CD4-positive, alpha-beta T cell treated with Interferon gamma for 1 hour (primary cell): ENCODE measurements at places on chromosomes 11 and 22.

DNA sequence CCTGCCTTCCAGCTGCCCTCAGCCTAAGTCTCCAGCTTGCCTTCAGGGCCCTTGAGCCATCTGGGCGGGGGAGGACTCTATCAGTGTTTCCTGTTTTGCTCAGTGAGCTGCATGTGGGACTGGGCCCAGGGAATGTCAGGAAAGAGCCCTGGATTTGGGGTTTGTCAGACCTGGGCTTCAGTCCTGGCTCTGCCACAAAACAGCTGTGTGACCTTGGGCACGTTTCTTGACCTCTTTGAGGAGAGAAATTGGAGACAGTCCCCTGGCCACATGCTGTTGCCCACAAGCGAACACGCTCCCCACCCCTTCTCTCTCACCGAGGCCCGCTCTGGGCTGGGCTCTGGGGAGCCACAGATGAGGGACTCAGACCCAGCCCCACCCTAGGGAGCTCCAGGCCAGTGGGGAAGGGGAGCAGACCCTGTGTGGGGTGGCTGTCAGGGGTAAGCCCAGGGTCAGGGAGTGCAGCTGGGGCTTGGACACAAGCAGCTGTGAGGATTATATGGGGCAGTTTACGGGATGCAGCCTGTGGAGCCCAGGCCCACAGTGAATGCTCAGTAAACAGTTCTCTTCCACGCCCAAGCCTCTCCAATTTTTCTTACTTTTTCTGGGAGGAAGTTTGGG is 12.3 kb downstream of the MYO7A start:
- DNase-seq = no peak

- DNase-seq = no peak
These were observed at the start of gene DEUP1 for GRCh38 chr11:93330446-93330984. Gene DEUP1, plus strand, starts transcription at chr11:93330742. Its CDS starts 1,518 bp downstream, at chr11:93332260.

GRCh38 chr11:71164186-71164585 is 88.2 kb downstream of the SHANK2 start:
- no peak for DNase-seq

GRCh38 chr11:73645972-73646631 is at the start of gene PLEKHB1:
Gene PLEKHB1, plus strand, starts transcription at chr11:73646581. Its CDS starts 28 bp downstream, at chr11:73646609.
- no peak for DNase-seq

DNA sequence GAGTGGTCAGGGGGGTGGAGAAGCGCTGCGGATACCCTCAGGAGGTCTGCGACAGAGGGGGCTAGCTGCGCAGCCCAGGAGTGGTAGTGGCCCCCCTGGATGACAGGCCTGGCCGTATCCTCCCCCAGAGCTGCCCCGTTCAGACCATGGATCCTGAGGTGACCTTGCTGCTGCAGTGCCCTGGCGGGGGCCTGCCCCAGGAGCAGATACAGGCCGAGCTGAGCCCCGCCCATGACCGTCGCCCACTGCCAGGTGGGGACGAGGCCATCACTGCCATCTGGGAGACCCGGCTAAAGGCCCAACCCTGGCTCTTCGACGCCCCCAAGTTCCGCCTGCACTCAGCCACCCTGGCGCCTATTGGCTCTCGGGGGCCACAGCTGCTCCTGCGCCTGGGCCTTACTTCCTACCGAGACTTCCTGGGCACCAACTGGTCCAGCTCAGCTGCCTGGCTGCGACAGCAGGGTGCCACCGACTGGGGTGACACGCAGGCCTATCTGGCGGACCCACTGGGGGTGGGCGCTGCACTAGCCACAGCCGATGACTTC is 505 bp downstream of the NUDT22 start:
- peak; percentile 65 for DNase-seq

DNA sequence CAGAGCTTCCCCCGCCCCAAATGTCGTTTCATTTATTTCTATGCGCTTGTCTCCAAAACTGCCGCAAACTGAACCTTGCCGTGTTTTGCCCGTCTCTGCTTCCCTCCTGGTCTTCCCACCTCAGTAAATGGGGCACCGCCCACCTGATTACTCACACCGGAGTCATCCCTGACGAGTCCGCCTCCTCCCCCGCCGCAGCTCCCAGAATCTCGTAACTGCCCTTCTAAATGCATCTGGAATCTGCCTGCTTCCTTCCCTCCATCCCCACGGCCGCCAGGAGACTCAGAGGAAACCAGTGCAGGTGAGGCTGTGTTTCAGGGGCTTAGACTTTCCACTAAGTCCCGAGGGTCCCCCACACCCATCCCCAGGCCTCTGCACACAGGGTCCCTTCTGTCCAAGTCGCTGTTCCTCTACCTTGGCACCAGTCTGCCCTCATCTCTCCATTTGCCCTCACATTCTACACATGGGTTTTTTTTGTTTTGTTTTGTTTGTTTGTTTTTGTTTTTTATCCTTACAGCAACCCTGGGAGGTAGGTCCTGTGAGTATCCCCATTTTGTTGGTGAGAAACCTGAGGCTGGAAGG is 62.6 kb upstream of the PHF21B start:
- DNase-seq = no peak

DNA sequence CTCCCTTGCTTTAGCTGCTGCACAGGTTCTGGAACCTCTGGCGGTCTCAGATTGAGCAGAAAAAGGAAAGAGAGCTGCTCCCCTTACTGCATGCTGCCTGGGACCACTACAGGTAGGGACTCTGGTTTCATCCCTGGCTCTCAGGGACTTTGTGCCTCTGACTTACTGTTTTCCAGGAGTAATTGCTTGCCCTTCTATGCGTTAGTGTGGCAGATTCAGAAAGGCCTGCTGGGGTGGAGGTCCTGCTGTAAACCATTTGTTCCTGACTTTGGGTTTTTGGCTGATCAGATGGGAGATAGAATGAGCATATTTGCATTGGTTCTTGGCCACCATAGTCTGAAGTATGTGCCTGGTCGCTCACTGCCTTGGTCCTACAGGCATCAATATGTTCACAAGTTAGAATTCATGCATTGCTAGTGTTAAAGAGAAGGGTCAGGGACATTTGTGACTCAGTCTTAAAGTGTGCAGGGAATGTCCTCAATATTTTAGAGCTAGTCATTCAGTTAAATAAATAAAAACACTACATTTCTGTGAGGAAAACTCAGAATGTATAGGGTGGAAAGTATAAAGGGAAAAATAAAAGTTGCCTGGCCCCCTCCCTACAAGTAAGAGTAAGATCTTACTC is 78.0 kb downstream of the PISD start:
- DNase-seq = no peak

DNA sequence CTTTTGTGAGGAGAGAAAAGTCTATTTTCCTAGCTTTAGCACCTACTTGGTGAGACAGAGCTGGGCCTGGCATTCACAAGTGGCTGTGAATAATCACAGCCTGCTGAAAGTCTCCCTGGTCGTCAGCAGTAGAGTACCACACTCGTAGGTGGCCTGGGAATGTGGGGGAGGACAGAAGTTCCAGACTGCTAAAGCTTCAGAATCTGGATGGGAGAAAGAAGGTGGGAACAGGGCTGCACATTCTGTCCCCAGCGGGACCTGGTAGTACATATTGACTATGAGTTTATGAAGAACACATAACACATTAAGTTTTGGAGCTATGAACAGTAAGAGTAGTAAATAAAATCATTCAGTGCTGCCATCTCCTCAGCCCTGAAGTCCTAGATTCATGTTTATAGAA is 19.0 kb upstream of the LIMK2 start:
- DNase-seq = no peak

GRCh38 chr11:103928802-103929161 is 107.7 kb upstream of the DDI1 start:
- DNase-seq = no peak

DNA sequence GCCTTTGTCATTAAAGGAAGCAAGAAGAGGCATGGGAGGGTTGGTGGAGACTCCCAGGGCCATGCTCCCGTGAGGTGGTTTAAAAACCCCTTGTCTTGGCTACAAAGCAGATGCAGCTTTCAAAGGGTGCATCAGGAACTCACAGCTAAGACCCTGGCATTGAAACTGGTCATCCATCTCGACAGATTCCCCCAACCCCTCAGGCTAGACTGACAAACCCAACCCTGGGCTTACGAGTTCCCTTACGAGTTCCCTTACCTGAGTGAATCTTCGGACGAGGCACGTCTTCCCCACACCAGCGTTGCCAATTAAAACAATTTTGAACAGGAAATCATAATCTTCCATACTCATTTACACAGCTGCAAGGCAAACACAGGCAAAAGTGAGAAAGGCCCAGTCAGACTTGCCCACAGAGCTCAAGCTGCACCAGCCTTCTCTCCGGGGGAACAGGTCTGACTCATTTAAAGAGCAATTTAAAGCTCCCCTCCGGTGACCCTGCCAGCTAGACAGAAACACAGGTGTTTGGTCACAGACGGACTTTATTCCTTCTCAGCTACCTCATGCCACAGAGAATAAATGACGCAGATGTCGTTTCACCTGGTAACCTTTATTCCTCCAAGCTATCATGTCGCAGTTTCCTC is 74.6 kb downstream of the RAB30 start:
- no peak for DNase-seq

GRCh38 chr11:3169255-3170043 is 4.3 kb upstream of the OSBPL5 start:
- DNase-seq = no peak

- DNase-seq = peak; percentile 53
These were observed 7.1 kb downstream of the SNU13 start for GRCh38 chr22:41681616-41682015.

DNA sequence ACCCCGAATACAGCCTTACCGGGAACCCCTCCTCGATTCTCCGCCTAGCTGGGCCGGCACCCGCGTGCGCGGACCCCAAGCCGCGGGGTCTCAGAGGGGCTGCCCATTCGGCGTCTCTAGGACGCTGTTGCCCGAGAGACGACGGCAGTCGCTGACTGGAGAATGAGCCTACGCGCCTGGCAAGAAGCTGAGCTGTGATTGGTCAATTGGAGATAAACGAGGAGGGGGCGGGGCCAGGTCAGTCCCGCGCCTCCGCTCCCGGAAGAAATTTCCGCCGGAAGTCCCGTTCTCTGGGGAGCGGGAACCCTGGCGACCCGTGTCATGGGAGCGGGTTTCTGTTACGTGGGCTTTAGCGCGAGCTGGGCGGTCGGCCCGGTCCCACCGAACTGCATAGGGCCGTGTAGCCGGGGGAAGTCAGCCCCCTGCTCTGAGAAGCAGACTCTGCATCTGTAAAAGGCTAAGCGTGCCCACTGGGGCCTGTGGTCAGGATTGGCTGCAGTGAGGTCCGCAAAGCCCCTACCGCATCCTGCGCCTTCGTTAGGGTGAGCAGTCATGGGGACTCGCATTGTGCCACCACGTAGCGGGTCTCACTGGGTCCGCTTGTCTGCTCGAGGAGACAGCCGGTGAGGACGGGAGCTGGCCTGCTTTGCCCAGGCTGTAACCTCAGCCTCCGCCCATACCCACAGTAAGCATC is at the start of gene EFCAB6:
TSS of gene EFCAB6 (minus strand) at position 157 of the 694 bp plus-strand sequence. CDS start 29,987 bp downstream, outside the sequence.
- DNase-seq = peak; percentile 86

GRCh38 chr22:50267591-50268390 is 2.4 kb downstream of the MAPK11 start:
- peak; percentile 57 for DNase-seq

- DNase-seq = no peak
These were observed 8.4 kb downstream of the BLID start for GRCh38 chr11:122107566-122107965.

- DNase-seq = peak; percentile 58
These were observed 10.9 kb downstream of the PIM3 start for GRCh38 chr22:49971232-49972162.

- no peak for DNase-seq
These were observed 10.9 kb upstream of the MPEG1 start for GRCh38 chr11:59223611-59224010.

GRCh38 chr22:34534101-34534500 is 531.9 kb upstream of the ISX start:
- no peak for DNase-seq

DNA sequence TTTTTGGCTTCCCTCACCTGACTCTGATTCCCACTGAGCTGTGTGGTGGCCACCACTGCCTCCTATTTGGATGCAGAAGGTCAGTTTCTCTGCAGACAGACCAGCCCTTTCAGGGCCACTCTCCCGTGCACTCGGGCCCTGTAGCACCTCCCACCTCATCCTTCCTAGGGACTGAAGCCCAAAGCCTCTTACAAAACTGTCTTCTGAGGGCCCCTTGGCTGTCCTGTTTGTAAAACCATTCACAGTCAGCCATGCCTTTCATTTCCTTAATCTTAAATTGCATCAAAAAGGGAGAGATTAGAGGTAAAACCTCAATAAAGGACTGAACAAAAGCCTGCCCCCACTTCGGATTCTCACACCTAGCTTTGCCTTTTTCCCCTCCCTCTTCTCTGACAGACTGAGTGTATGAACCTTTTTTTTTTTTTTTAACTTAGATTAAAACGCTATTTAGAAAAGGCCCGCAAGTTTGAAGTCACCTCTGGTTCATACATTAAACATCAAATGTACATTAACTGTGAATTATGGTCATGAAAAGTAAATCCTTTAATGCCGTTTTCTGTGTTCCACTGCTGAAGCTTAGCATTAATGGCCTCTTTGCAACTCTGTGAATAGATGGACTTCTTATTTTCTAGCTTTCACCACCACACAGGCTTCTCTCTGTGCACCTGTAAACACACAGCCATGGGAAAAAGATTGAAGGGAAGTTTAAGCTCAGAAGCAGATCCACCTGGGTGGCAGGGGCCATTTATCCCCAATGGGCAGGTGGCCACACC is 247.2 kb upstream of the CADM1 start:
- no peak for DNase-seq

GRCh38 chr22:49751966-49752597 is 75.6 kb downstream of the BRD1 start:
- DNase-seq = no peak

GRCh38 chr22:36065775-36066544 is 37.3 kb upstream of the RBFOX2 start:
- DNase-seq = peak; percentile 49

- no peak for DNase-seq
These were observed 37.8 kb upstream of the SC5D start for GRCh38 chr11:121254756-121255155.

DNA sequence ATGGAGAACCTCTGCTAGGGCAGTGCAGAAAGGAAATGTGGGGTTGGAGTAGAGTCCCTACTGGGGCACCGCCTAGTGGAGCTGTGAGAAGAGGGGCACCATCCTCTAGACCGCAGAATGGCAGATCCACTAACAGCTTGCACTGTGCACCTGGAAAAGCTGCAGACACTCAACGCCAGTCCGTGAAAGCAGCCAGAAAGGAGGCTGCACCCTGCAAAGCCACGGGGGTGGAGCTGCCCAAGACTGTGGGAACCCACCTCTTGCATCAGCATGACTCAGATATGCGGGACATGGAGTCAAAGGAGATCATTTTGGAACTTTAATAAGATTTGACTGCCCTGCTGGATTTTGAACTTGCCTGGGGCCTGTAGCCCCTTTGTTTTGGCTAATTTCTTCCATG is 8.7 kb downstream of the TSKU start:
- no peak for DNase-seq

DNA sequence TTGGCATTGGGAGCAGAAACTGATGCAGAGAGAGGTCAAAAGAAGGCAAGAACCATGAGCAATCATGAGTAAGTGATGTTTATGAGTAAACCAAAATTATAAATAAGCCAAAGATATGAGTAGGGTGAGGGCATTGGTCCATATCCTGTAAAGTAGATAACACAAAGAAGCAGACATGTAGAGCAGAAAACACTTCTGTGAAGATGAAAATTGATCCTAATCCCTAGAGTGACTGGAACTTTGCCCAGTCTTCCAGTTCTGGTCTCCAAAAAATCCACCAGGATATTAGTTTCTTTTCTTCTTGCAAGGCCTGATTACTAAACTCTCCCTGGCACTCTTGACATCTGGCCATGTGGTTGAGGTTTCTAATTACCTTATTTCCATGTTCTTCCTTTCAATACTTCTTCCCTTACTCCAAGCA is 13.7 kb upstream of the DRD2 start:
- DNase-seq = no peak

GRCh38 chr11:21321530-21321929 is 652.1 kb downstream of the NELL1 start:
- DNase-seq = no peak

- no peak for DNase-seq
These were observed 5.9 kb downstream of the OR51T1 start for GRCh38 chr11:4887591-4887990.
